AG04449 (cell line): ENCODE measurements at places on chromosomes 2 and 18.

DNA sequence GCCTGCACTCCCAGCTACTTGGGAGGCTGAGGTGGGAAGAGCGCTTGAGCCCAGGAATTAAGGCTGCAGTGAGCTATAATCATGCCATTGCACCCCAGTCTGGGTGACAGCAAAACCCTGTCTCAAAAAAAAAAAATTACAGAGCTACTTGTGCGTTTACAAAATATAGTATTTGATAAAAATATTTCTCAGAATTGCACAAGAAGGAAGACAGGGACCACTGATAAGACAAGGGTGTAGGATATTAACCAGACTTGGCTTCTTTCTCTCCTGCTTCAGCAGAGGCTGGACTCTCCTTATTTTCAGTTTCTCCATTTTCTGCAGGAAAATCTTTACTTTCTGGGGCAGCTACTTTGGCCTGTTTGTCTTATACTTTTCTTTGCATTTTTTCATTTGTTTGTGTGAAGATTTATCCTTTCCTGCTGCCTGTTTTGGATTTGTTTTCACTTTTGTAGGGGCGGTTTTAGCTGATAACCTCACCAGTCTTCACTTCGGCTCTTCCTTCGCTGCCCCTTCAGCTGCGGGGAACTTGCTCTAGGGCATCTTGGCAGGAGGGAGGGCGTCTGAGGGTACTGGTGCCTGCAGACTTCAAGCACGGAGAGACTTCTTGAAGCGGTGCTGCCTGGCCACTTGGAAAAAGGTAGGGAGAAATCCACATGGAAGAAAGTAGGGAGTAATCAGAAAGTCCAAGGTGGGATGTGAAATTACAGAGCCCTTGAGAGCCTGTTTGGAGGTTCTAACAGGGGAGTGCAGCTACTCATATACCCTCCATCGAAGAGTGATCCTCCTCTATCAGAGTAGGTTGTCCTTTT, 14.9 kb upstream of the ZDBF2 start:
- DNase-seq, result no peak

DNA sequence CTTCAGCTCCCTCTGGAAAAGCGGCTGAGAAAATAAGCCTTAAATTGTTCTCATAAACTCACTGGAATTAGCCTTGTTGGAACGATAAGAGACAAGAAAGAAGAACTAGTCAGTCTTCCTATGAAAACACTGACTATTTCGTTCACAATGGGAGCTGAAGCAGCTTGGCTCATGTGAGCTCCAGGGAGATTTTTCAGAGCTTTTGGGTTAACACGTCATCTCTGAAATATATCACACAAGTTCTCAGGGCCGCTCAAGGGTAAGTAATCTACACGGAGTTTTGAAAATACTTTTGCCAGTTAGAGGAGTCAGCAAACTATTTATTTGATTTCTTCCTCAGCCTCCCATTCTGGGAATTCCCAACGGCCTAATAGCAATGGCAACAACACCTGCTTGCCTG, 316.2 kb upstream of the MGAT5 start:
- DNase-seq, result no peak

- no peak for DNase-seq
Measured at GRCh38 chr2:181304011-181304844, 153.0 kb upstream of the ITGA4 start.

- DNase-seq, result no peak
Measured at GRCh38 chr18:67938660-67939059, 422.1 kb upstream of the DSEL start.

- DNase-seq, result peak; percentile 69
Measured at GRCh38 chr18:57839942-57840381, 36.8 kb upstream of the ATP8B1 start.
